ENCODE measurements at places on chromosomes 2 and 18. TPM values are rescaled to one million over a fixed set of nuclear protein-coding genes. Genes with fewer than 3 reads are reported as not detected.

GRCh38 chr2:9950521-9951271, 797 bp upstream of the GRHL1 start:
- DNase-seq = peak; percentile 50

- no peak for DNase-seq
Measured at GRCh38 chr2:219947575-219947974, 320.1 kb downstream of the SLC4A3 start.

GRCh38 chr18:59065684-59066083, 74.0 kb upstream of the SEC11C start:
- DNase-seq = no peak

- no peak for DNase-seq
Measured at GRCh38 chr2:17196380-17196779, 321.9 kb downstream of the RAD51AP2 start.

The CIB4 gene
- total RNA-seq = not detected

The PARD3B gene
- 0.49 TPM for total RNA-seq

The CCDC74A gene
- 7.1 TPM for total RNA-seq

The KIAA2012 gene
- not detected for total RNA-seq

Data from activated naive CD8-positive, alpha-beta T cell treated with anti-CD3 and anti-CD28 coated beads for 36 hours (primary cell).